NCI-H1436 treated with DMSO at 0.1 percent for 48 hours (cell line): ENCODE measurements at places on chromosomes 7 and 10.
A peak's percentile ranks its signal among the peaks of the same experiment; 100 is the strongest.

DNA sequence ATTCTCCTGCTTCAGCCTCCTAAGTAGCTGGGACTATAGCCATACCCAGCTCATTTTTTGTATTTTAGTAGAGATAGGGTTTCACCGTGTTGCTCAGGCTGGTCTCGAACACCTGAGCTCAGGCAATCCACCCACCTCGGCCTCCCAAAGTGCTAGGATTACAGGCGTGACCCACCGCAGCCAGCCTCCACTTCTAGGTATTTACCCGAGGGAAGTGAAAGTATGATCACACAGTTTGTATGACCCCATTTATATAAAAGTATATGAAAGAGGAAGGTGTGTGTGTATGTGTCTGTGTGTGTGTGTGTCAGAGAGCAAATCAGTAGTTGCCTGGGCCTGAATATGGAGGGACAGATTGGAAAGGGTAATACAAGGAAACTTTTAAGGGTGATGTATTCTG lies 2.0 kb upstream of the PURB start:
- no peak for DNase-seq

DNA sequence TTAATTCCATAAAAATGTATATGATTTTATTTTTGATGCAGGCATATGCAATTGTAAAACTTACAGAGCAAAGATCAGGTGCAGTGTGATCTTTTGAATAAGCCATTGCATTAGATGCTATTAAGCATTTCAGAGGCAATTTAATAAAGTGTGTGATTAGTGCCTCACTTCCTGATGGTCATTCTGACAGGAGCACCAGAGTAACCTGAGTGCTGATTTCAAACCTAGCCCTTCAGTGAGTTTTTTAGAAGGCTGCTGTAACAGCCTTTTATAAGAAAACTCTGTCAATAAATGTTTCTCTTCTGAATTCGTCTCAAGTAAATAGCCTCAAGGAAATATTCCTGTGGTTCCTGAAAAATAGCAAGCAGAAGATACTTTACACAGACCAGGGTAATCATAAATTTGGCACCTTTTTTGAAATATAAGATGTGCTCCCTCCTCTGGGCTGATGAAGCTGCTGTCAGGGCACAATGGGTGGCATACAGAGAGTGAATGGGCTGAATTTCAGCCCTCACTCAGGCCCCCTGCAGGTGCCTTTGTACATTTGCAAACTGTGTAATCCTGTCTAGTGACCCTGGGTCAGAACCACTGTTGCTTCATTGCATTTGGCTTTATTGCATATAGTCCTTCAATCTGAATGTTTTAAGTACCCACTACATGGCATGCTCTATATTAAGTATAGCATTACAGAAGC lies 193.7 kb upstream of the CSTF2T start:
- no peak for DNase-seq

- no peak for DNase-seq
Measured at GRCh38 chr10:119383174-119383856, 159.2 kb downstream of the RGS10 start.

DNA sequence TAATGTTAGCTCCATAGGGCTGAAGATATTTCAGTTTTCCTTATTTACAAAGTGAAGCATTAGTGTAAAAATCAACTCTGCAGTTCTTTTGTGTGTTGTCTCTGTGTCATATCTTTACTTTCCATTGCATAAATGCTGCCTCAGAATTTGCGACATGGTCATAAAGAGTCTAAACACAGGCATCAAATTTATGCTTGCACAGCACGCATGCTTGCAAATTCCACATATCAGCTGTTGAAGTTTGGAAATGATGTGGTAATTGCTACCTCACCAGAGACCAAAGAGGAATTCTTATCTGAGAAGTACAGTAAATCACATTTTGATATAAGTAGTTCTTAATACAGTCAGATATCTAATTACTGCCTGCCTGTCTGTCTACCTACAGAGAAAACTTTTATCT lies 348.2 kb upstream of the GRM3 start:
- no peak for DNase-seq

DNA sequence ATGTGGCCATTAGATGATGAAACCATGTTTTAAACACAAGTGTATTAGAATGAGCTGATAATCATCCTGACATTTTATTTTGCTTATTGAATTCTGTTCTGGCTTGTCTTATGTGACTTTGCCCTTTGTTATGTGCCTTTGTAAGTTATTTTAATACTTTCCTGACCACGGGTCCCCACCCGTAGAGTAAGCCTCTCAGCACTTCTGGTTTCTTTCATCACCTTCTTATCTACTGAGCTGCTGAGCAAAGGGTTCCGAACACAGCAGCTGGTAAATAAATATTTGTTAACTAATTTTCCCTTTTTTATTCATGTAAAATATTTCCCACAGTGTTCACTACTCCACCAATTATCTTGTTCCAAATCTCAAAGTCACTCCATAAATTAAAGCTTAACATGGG lies 1115.3 kb downstream of the SORCS3 start:
- no peak for DNase-seq

GRCh38 chr10:58662314-58662713 lies 149.6 kb downstream of the BICC1 start:
- DNase-seq: no peak

GRCh38 chr10:5619362-5620211 lies 46.8 kb downstream of the ASB13 start:
- no peak for DNase-seq

- DNase-seq: peak; percentile 64
Measured at GRCh38 chr7:13850185-13850752, 139.2 kb downstream of the ETV1 start.

DNA sequence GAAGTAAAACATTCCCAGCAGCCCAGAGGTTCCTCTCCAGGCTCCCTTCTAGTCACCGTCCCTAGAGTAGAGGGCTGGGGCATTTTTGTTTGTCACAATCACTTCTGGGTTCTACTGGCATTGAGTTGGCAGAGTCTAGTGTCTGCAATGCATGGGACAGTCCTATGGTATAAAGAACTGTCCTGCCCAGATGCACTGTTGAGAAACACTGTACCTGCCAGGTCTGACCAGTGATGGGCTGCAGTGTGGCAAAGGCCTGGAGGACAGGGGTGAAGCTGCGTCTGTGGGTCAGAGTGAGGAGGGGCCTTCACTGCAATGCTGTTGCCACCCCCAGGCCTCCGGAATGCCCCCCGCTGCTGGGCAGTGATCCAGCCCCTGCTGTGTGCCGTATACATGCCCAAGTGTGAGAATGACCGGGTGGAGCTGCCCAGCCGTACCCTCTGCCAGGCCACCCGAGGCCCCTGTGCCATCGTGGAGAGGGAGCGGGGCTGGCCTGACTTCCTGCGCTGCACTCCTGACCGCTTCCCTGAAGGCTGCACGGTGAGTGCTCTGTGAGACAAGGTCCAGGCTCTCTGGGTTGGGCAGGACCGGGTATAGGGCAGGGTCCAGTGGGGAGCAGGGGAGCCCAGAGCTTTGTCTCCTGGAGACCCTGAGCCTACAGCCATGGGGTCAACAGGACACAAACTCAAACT lies 14.8 kb downstream of the SMO start:
- DNase-seq: no peak

DNA sequence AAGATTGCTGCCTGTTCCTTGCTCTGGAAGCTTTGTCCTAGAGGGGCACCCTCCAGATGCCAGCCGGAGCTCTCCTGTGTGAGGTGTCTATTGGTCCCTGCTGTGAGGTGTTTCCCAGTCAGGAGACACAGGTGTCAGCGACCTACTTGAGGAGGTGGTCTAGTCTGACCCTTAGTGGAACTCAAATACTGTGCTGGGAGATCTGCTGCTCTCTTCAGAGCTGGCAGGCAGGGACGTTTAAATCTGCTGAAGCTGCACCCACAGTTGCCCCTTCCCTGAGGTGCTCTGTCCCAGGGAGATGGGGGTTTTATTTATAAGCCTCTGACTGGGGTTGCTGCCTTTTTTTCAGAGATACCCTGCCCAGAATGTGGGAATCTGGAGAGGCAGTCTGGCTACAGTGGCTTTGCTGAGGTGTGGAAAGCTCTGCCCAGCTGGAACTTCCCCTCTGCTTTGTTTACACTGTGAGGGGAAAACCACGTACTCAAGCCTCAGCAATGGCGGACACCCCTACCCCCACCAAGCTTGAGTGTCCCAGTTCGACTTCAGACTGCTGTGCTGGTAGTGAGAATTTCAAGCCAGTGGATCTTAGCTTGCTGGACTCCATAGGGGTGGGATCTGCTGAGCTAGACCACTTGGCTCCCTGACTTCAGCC lies 119.2 kb downstream of the PPP1R9A start:
- DNase-seq: no peak

DNA sequence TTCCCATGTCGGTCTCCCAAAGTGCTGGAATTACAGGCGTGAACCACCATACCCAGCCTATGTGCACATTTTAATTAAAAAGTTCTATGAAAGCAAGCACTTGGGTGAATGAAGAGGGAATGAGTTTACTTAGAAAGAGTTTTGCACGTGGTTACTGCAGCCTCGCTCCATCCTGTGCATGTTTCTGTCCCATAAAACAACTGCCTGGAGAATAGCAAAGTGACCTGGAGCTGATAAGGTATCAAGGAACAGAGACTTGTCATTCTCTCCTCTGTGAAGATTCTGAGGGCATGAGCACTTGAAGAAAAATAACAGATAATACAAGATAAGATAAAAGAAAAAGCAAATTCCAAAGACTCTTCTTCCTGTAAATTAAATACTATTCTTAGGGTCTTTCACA lies 112.2 kb upstream of the JCAD start:
- no peak for DNase-seq

DNA sequence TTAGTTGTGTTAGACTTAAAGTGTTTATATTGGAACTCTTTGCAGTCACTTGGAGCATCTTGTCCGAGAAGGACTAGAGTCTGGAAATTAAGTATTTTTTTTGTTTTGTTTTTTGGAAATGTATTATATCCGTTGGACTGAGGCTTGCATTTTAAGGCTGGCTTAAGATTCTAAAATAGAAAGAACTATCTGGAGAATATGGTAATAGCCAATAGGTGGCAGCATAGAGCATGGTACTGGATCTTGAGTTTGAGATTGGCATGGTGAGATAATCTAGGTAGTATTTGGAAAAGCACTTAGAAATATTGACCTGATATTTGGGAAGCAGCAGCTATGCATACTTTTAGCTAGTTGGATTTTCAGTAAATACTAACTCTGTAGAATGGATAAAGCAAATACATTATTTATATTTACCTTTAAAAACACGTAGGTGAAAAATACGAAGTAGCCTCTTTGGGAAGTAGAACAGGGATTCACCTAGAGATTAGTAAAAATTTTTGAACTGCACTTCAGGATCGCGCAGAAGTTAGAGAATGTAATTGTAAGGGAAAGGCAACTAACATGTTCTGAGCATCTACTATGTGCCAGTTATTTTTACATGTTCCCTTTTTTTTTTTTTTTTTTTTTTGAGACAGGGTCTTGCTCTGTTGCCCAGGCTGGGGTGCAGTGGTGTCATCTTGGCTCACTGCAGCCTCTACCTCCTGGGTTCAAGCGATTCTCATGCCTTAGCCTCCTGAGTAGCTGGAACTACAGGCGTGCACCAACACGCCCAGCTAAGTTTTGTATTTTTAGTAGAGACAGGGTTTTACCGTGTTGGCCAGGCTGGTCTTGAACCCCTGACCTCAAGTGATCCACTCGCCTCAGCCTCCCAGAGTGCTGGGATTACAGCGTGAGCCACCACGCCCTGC lies 78.6 kb downstream of the LCOR start:
- DNase-seq: no peak

GRCh38 chr10:127984945-127985344 lies 78.0 kb downstream of the PTPRE start:
- no peak for DNase-seq

GRCh38 chr7:144470078-144470477 lies 66.6 kb upstream of the NOBOX start:
- DNase-seq: no peak
